ENCODE measurements at places on chromosomes 11 and 22. TPM values are rescaled to one million over a fixed set of nuclear protein-coding genes. Genes with fewer than 3 reads are reported as not detected.

Gene P2RY6
- total RNA-seq: 1.3 TPM

GRCh38 chr22:31211482-31211861 is 626 bp upstream of the LIMK2 start:
- DNase-seq: no peak
- peak overlapping the region; percentile 73 for H3K4me3 ChIP-seq
- no peaks in the 10 kb centered on the region for H3K27me3 ChIP-seq

DNA sequence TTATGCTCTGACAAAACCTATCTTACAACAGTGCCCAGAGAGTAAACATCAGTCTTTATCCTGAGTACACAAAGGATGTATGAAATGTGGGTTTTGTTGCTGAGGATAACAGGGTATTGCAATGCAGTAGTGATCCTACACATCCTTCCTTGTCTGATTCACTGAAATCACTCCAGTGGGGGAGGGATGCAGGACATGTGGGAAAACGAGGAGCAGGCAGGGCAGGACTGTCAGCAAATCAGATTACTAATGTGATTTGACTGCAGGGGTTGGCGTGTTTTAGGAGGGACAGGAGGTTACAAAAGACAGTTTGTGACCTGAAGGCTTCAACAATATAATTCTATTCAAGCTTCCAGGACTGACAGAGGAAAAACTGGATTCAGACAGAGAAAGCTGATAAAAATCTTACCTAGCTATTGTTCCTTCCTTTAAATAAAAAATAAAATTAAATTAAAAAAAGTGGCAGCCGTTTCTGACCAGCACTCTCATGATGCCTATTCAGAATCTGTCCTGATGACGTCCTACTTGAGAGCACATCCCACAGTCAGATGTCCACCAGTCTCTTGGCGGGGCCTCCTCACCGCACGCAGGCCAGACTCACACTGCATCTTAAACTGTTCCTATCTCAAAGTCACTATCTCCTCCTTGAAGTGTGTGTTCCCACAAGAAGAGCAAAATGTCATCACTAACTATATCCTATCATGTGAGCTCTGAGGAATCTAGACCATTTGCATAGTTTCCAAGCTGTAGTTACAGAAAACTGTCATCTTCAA is 50.6 kb upstream of the MN1 start:
- no peak for DNase-seq
- H3K36me3 ChIP-seq: peaks cover 73% of the 10 kb centered on the region
- H3K4me1 ChIP-seq: peaks cover 3% of the 10 kb centered on the region
- H3K27me3 ChIP-seq: no peaks in the 10 kb centered on the region
- H3K4me3 ChIP-seq: no peak overlapping the region

DNA sequence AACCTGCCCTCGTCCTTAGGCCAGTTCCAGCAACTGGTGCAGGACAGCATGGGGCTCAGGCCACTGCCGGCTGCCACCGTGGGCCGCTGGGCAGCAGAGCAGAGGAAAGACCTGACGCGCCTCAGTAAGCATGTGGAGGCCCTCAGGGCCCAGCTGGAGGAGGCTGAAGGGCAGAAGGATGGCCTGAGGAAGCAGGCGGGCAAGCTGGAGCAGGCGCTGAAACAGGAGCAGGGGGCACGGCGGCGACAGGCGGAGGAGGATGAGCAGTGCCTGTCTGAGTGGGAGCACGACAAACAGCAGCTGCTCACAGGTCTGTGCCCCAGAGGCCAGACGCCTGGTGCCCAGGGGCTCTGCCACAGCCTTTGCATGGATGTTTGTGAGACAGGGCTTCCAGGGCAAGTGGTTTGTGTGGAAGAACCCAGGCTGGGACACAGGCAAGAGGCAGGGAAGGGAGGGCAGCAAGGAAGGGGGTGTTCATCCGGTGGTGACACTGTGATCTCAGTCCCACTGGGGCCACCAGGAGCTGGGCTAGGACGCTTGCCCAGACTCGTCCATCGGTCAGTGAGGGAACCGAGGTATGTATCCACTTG is 13.9 kb downstream of the CCDC157 start:
- DNase-seq: no peak
- H3K4me1 ChIP-seq: no peaks in the 10 kb centered on the region
- no peaks in the 10 kb centered on the region for H3K27me3 ChIP-seq
- no peaks in the 10 kb centered on the region for H3K36me3 ChIP-seq
- no peak overlapping the region for H3K27ac ChIP-seq

DNA sequence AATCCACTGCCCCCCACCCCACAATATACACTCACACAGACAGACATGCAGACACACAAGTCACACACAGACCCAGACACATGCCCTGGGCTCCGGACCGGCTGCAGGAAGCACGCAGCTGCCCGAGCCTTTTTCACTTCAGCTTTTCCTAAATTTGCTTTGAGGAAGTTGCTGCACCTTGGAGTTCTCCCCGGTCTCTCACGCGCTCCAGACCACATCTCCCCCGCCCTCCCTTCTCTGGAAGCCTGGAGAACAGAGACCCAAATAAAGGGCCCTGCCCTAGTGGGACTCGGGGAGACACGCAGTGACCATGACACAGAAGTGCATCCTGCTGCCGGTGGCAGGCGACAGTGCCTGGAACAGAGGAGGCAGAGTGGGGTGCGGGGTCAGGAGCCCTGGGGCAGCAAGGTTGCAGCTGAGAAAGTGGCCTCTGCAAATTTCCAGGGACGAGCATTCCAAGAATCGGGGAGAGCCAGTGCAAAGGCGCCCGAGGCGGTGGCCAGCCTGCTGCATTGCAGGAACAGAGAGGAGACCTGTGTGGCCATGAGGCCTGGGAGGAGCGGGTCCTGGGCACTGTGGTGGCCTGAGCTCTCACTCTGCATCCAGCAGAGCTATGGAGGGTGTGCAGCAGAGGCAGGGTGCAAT is 19.1 kb downstream of the RPL3 start:
- DNase-seq: peak; percentile 65
- H3K36me3 ChIP-seq: no peaks in the 10 kb centered on the region
- peaks cover 36% of the 10 kb centered on the region for H3K4me1 ChIP-seq
- peak overlapping the region; percentile 64 for H3K27ac ChIP-seq
- peak overlapping the region; percentile 29 for H3K4me3 ChIP-seq

DNA sequence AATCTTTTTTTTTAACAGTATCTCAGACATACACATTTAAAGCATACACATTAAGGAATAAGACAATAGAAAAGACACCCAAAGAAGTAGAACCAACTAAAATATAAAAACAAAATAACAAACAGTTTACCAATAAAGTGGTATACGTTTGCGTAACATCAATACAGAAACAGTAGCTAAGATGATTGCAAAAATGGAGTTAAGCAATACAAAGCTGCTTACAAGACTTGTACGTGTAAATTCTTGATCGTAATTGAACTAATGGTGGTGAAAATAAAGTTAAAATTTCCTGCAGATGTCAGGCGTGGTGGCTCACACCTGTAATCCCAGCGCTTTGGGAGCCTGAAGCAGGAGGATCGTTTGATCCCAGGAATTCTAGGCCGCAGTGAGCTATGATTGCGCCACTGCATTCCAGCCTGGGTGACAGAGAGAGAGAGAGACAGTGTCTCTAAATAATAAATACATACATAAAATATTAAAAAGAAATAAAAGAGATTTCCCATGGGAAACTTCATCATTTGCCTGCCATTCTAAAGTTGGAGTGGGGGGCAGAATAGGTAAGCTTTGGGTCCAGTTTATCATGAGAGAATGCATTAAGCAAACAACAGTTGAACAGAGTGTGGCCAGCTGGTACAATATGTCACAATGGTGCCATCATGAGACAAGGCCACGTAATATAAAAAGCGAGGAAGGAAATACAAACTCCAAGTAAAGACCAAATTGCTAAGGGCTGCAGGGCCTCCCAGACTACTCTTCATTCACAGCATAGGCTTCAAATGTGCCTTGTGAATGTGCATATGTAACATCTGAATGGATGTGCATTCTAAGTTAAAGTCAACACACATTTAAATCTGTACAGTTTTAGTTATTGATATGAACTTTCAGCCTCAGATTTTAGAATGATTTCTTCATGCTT is 38.9 kb upstream of the EED start:
- H3K27me3 ChIP-seq: no peaks in the 10 kb centered on the region
- no peak overlapping the region for H3K4me3 ChIP-seq
- DNase-seq: no peak
- H3K36me3 ChIP-seq: no peaks in the 10 kb centered on the region
- H3K4me1 ChIP-seq: peaks cover 10% of the 10 kb centered on the region

DNA sequence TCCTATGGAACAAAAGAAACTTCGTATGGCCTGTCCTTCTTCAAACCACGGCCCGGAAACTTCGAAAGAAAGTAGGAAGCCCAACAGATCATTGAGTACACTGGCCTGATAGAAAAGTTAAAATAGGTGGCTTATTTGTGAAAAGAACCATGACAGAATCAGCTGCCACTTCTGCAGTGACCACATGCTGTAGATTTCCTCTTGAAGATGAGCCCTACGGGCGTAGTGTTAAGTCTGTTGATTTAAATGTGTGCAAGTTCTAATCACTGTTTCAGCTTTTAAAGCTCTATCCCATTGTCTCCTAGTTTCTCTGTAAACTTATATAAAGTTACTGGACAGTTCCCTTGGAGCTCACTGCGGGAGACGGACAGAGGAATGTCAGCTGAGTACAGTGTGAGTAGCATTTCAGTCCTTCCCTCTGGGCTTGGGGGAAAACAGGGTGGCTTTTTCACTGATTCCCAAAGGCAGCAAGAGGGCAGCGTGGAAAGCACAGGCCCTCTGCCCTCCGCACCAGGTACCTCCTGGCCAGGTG is 17.8 kb downstream of the SAMM50 start:
- peaks cover 100% of the 10 kb centered on the region for H3K36me3 ChIP-seq
- no peak overlapping the region for H3K27ac ChIP-seq
- DNase-seq: no peak
- no peaks in the 10 kb centered on the region for H3K4me1 ChIP-seq
- H3K4me3 ChIP-seq: no peak overlapping the region
- H3K27me3 ChIP-seq: no peaks in the 10 kb centered on the region

Gene OR10D3
- not detected for total RNA-seq

Gene PRR33
- total RNA-seq: 4.2 TPM

Gene PAK1
- 2.9 TPM for total RNA-seq

Gene CLDN25
- total RNA-seq: not detected

- peaks cover 18% of the 10 kb centered on the region for H3K4me1 ChIP-seq
- H3K36me3 ChIP-seq: no peaks in the 10 kb centered on the region
- peak overlapping the region; percentile 87 for H3K27ac ChIP-seq
- H3K27me3 ChIP-seq: no peaks in the 10 kb centered on the region
Observed at GRCh38 chr22:36191106-36191836, 10.3 kb downstream of the APOL4 start.

DNA sequence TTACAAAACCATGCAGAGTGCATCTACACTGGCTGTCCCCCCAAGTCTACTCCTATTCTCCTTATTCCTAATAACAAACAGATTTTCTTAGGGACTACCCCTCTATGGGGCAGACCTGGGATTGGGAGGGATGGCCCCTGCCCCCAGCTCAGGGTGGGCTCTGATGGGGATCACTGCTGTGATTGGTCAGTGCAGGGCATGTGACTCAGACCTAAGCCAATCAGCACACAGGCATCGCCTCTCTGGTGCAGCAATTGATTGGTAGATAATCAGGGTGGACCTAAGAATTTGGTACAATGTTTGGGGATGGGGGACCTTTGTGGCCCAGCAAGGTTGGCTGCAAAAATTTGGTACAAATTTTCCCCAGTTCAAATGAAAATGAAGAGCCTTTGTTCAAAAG is 57.2 kb upstream of the SHANK2 start:
- DNase-seq: no peak
- no peaks in the 10 kb centered on the region for H3K4me1 ChIP-seq
- no peak overlapping the region for H3K4me3 ChIP-seq
- no peak overlapping the region for H3K27ac ChIP-seq
- H3K27me3 ChIP-seq: no peaks in the 10 kb centered on the region

DNA sequence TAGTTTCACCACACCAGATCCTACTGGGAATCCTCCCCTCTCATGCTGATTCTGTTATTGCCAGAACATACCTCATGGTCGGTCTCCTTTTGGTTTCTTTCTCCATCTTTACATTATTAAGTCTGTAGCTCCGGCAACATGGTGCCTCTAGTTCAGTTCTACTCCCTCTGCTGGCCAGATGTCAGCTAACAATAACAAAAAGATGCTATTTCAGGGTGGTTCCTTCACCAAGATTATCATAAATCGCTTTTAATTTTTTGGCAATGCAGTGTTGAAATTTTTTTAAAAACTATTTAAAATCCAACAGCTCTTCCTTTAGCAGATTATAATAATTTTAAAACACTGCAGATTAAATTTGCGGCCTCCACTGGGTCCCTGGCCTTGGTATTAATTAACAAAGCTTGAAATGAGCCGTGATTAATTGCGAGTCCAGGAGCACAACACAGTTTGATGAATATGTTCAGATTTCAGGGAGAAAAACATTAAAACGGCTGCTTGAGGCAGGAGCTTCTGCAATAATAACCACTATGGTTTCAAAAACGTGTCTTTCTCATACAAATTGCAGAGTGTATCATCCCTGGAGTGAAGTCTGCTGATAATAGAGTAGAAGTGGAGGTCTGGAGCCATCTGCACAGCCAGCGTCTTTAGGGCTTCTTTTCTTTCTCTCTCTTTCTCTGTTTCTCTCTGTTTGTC is 492.9 kb upstream of the KIRREL3 start:
- DNase-seq: no peak
- H3K36me3 ChIP-seq: no peaks in the 10 kb centered on the region
- no peaks in the 10 kb centered on the region for H3K27me3 ChIP-seq
- H3K27ac ChIP-seq: no peak overlapping the region
